CD4-positive, alpha-beta T cell treated with Interleukin-1 beta for 1 hour (primary cell): ENCODE measurements at places on chromosomes 7 and 10.

DNA sequence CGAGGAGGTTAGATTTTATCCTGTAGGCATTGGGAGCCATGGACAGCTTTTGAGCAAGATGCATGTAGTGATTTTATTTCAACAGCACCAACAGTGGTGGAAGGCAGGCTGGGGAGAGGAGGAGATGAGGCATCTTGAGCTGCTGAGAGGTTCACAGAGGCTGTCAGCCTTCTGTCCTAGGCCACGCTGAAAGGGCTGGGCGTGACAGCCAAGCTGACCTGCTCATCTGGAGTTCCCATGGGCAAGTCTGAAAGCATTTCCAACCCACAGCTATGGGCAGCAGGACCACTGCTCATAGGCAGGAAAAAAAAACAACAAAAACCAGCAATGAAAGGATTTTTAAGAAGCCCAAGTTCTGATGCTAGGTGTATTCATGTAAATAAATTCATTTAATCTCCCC lies 7.7 kb downstream of the NEURL1 start:
- no peak for DNase-seq

DNA sequence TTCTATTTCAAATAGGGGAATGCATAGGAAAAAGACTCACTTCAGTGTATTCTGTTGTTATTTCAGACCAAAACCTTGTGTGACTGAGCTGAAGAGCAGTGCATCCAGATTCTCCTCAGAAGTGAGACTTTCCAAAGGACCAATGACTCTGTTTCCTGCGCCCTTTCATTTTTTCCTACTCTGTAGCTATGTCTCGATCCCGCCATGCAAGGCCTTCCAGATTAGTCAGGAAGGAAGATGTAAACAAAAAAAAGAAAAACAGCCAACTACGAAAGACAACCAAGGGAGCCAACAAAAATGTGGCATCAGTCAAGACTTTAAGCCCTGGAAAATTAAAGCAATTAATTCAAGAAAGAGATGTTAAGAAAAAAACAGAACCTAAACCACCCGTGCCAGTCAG lies 12.0 kb downstream of the TET1 start:
- DNase-seq, result no peak

DNA sequence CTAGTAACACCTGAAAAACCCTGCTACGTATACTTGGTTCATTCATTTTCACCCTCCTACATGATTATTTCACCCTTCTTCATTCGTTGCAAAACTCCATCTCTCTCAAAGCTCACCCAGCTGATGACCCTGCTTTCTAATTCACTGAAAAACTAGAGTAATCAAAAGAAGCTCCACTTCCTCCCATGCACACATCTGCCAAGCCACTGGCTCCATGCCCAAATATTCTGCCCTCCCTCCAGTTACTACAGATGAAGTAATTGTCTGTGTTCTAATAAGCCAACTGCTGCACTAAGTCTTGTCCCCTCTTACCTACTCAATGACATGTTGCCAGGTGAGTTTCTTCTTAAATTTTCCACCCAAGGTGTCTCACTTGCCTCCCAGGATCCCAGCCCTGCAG lies 96.9 kb upstream of the CCDC71L start:
- DNase-seq, result no peak

GRCh38 chr10:119653916-119654315 lies 2.7 kb downstream of the BAG3 start:
- DNase-seq, result no peak

DNA sequence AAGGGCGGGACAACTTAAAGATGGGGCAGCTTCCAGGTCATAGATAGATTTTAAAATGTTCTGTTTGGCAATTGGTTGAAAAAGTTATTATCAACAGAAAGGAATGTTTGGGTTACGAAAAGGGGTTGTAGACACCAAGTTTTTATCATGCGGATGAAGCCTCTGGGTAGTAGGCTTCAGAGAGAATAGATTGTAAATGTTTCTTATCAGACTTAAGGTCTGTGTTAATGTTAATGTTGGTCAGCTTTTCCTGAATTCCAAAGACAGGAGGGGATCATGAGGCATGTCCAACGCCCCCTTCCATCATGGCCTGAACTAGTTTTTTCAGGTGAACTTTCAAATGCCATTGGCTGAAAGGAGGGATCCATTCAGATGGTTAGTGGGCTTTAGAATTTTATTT lies 84.2 kb upstream of the KIF5B start:
- DNase-seq, result no peak

- DNase-seq, result no peak
Measured at GRCh38 chr10:16184906-16185305, 251.9 kb upstream of the PTER start.

GRCh38 chr10:100968863-100969186 lies 479 bp upstream of the SEMA4G start:
- DNase-seq, result no peak

GRCh38 chr7:405489-406211 lies 114.0 kb downstream of the PDGFA start:
- no peak for DNase-seq

DNA sequence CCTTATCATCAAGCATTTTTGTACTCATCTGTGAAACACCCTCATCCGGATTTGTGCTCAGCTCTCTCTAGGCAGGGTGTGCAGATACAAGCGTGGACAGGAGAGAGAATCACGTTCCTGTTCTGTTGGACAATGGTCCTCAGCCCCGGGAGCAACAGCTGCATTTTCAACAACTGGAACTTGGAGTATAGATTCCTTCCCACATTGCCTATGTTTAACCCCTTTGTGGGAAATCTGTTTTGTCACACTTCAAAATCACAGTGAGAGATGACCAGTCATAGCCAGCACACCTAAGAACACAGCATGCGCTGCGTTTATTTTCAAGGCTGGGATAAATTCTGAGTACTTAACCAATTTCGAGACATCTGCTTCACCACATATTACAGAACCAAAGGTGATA lies 32.5 kb downstream of the MAP3K8 start:
- no peak for DNase-seq

GRCh38 chr10:6191569-6191968 lies 11.2 kb upstream of the PFKFB3 start:
- no peak for DNase-seq

DNA sequence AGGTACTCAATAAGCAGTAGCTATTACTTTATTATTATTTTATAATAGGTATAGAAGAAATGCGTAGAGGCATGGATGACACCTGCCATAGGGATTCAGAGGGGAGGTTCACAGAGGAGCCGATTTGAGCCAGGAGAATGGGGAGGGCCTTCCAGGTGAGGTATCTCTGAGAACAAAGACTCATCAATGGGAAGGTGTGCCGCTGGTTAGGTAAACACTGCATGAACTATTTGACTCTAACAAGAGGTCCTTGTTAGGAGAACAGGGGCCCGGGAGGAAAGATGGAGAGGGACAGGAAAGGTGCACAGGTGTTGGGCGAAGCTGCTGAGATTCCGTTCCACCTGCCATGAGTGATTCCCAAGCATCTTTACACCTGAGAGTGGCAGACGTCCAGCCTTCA lies 41.8 kb upstream of the TMEM273 start:
- DNase-seq, result no peak
